Left ventricle myocardium inferior (tissue), 1 donor: ENCODE measurements at places on chromosomes 6 and 20.
A peak's percentile ranks its signal among the peaks of the same experiment; 100 is the strongest.

GRCh38 chr20:46928580-46929132, 34.0 kb downstream of the EYA2 start:
- DNase-seq, result no peak

DNA sequence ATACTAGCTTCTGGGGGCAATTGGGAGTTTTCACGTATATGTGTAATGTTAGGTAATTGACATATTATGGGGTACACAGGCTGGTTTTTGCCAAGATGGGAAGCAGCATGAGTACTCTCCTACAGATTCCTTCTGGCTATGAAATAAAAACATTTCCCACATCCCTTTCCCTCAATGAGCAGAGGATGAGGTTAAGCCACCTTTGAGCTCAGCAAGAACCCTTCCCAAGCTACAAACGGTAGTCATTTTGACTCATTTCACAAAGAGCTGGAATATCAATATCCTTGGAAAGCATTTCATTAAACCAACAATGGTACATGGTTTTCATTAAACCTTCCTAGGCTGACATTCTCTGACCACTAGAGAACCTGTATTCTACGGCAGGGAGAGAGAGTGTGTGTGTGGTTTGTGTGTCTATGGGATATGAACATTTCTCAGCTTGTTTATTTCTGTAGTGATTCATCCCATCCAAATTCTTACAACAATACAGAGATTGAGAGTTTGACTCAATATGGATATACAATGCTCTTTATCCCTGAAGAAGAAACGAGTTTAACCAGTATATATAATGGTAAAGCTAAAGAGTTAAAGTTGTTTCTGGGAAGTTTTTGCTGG, 119.5 kb downstream of the ARHGAP18 start:
- no peak for DNase-seq

GRCh38 chr20:47278907-47279348, 77.6 kb downstream of the ZMYND8 start:
- DNase-seq, result no peak

DNA sequence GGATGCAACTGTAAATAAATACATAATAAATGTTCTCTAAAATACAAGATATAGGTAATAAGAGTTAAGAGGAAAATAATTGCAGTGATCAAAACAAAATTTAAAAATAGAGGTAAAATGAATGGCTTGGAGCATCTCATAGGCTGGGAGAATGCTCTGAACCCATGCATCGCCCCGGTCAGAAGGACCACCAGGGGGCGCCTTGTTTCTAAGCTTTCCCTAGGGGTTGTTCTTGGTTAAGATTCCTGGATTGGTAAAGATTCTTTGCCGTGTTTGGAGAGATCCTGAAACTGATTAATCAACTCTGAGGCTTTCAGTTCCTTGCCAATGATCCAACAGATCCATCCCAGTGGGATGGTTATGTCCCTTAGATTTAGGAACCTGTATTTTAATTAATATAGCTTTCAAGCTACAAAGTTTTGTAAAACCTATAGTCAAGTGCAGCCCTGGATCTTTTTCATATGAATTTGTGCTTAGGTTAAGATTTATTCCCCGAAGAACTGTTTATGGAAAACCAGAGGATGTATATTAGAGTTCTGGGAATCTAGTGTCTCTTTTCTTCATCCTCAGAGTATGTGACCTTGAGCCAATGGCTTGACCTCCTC, 45.3 kb upstream of the PRELID3B start:
- peak; percentile 81 for DNase-seq

DNA sequence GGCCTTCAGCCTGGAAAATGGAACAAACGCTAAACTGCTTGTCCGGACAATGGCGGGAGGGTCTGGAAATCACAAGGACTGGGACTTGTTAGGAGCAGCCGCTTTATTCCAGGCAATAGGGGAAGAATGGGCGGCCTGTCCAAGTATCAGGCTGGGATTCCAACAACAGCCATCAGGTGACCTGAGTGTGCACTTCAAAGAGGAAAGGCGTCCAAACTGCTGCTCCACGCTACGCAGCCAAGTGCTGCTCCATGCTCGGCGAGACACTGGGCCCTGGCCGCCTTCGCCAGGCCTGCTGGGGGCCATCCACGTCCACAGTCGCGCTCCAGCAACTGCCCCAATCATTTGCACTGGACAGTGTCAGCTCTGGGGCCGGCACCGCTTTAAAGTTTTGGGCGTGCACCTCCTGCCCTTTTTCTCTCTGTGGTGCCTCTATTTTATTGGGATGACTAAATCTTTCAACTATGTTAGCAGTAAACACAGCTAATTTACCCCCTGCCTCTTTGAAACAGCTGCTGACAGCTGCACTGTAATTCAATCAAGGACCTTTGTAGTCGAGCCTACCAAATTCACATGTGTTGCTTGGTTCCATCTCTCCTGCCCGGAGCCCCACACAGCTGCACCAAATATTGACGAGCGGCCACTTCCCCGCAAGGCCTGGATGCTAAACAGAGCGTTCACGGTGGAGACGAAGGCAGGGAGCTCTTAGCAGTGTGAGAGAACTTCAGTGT, 98.3 kb downstream of the BMP7 start:
- peak; percentile 52 for DNase-seq

DNA sequence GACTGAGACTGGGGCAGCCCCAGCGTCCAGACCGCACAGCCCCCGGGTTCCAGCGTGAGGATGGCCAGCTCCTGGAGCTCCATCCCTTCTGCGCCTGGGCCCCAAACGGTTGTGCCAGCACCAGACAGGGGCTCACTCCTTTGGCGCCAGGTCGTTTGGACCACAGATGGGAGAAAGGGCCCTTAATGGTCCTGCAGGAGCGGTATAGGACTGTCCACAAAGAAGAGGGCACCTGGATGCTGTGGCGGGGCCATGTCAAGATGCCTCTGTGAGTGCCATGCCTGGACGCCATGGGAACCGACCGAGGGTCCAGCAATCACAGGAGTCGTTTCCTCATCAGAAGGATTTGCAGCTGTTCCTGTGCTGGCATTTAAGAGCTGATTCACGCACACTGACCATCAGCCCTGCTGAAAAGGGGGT, 82.7 kb downstream of the DLL1 start:
- DNase-seq, result no peak

- DNase-seq, result no peak
Measured at GRCh38 chr6:18347866-18348265, 39.3 kb upstream of the RNF144B start.

- DNase-seq, result no peak
Measured at GRCh38 chr20:6993511-6993910, 226.0 kb downstream of the BMP2 start.

GRCh38 chr20:17850684-17851026, 117.9 kb downstream of the SNX5 start:
- DNase-seq, result no peak

DNA sequence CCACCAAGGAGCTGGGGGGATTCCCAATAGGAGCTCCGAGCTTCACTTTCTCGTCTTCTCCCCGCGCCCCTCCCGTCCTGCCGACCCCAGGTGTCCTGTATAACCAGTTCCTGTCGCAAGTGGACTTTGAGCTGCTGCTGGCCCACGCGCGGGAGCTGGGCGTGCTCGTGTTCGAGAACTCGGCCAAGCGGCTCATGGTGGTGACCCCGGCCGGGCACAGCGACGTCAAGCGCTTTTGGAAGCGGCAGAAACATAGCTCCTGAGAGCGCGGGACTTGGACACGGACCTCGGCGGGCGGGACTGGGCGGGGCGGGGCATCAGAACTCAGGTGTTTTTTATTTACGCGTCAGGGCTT, 340 bp upstream of the VARS2 start:
- no peak for DNase-seq

DNA sequence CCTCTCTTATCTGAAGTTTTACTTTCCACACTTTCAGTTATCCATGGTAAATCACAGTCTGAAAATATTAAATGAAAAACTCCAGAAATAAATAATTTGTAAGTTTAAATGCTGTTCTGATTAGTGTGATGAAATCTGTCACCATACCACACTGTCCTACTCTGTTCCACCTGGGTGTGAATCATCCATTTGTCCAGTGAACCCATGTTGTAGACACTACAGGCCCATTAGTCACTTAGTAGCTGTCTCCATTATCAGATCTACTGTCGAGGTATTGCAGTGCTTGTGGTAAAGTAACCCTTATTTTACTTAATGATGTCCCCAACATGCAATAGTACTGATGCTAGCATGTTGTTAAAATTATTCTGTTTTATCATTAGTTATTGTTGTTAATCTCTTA, 29.2 kb upstream of the MMS22L start:
- DNase-seq, result no peak

GRCh38 chr6:32047855-32048766, 9.9 kb downstream of the CYP21A2 start:
- peak; percentile 72 for DNase-seq

- no peak for DNase-seq
Measured at GRCh38 chr20:25369529-25369928, 21.1 kb downstream of the ABHD12 start.

DNA sequence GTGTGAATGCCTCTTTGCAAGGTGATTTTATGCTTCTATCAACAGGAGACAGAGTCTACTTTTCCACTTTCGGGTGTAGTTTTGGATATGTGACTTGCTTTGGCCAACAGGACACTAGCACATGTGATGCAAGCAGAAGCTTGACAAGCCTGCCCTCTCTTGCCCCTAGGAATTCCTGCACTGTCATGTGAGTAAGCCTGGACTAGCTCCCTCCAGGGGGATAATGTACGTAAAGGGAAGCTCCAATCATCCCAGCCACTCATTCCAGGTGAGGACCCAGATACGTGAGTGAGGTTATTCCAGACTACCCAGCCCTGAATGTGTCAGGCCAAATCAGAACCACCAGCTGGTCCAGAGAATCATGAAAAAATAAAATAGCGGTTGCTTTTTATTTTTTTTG, 33.3 kb downstream of the BEND3 start:
- no peak for DNase-seq

DNA sequence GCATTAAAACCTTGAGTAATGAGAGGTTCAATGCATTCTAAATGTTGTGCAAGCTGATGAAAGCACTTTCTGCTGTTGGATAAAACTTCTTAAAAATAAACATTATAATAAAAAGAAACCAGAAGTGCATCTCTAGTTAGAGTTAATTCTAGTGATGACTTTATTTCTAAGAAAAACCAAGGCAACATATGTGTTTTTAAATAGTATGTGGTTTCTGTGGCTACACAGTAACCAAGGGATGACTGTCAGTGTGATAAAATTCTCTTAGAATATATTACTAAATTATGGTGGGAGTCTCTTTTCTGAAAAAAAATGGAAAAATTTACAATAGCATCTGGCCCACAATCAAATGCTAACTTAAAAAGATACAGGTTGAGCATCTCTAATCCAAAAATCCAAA, 117.0 kb downstream of the ME1 start:
- DNase-seq, result no peak

- no peak for DNase-seq
Measured at GRCh38 chr6:137190583-137191094, 17.2 kb upstream of the IL22RA2 start.

DNA sequence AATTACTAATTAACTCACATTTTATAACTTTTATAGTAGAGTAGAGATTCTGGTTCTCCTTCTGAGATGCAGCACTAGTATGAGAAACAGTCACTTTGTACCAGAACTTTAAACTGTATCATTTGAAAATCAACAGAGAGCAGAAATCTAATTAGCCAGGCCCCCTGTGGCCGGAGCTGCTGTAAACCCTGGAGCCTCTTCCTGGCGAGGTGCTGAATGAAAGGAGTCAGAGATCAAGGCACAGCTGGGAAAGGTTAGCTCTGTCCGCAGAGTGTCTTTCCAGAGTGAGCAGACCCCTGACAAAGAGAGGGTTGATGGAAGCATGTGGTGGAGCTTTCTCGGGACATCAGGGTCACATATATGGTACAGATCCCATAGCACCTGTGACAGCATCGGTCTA, 703.8 kb downstream of the RFPL4B start:
- DNase-seq, result no peak

DNA sequence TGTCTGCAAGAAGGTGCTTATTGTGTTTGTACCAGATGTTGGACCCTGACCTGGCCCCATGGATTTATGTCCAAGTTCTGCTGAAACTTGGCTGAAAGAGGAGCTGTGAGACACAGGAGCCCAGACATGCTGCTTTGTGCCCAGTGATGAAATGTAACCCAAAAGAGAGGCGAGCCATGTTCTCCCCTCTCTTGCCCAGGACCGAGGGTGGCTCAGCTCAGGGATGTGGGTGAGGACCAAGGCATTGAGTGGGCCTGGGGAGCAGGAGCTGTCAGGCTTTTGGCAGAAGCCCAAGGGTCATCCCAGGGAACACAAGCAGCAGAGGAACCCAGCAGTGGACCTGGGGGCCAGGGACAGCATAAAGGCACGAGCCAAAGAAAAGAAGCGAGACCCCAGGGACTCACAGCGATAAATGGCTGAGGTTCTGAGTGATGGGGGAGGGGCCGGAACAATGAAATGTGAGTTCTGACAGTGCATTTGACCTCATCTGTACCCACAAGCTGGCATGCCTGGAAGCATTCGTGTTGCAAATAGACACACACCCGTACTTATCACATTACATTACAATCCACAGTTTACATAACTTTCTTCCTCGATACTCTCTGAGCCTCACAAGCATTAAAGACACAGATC, 363.4 kb upstream of the JARID2 start:
- DNase-seq, result peak; percentile 24

GRCh38 chr6:87197547-87197946, 42.2 kb downstream of the ZNF292 start:
- DNase-seq, result no peak

DNA sequence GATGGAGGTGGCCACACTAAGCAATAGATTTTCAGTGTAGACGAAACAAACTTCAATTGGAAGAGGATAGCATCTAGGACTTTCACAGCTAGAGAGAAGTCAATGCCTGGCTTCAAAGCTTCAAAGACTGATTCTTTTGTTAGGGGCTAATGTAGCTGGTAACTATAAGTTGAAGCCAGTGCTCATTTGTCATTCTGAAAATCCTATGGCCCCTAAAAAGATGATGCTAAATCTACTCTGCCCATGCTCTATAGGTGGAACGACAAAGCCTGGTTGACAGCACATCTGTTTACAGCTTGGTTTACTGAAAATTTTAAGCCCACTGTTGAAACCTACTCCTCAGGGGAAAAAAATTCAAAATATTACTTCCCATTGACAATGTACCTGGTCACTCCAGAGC, 226.7 kb downstream of the BCAS1 start:
- DNase-seq, result no peak

GRCh38 chr20:887137-887536, 29.0 kb downstream of the ANGPT4 start:
- DNase-seq, result no peak

GRCh38 chr6:104928141-104928540, 28.8 kb upstream of the LIN28B start:
- no peak for DNase-seq

- DNase-seq, result no peak
Measured at GRCh38 chr20:33840160-33840559, 29.0 kb downstream of the CHMP4B start.

- no peak for DNase-seq
Measured at GRCh38 chr6:8030920-8031319, 33.3 kb downstream of the BLOC1S5 start.
